ENCODE measurements at places on chromosomes 12 and 14.
A peak's percentile ranks its signal among the peaks of the same experiment; 100 is the strongest.

GRCh38 chr14:22178333-22178839, 410.6 kb downstream of the DAD1 start:
- no peak for DNase-seq

DNA sequence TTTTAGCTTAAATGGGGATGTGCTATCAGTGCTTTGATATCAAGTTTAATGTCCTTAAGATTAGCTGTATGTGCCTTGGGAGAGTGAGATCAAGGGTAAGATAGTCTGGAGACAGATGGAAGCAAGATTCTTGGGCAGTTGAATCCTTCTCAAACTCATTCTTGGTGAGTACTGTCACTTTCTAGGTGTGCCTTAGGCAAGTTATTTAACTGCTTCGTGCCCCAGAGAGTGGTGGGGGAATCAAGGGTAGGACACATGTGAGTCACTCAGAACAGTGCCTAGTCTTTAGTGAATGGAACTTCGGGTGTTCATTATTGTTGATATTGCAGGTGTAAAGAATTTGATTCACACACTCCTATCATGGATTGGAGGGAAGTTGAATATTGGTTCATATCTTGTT, 803.7 kb downstream of the DIO2 start:
- DNase-seq, result no peak

DNA sequence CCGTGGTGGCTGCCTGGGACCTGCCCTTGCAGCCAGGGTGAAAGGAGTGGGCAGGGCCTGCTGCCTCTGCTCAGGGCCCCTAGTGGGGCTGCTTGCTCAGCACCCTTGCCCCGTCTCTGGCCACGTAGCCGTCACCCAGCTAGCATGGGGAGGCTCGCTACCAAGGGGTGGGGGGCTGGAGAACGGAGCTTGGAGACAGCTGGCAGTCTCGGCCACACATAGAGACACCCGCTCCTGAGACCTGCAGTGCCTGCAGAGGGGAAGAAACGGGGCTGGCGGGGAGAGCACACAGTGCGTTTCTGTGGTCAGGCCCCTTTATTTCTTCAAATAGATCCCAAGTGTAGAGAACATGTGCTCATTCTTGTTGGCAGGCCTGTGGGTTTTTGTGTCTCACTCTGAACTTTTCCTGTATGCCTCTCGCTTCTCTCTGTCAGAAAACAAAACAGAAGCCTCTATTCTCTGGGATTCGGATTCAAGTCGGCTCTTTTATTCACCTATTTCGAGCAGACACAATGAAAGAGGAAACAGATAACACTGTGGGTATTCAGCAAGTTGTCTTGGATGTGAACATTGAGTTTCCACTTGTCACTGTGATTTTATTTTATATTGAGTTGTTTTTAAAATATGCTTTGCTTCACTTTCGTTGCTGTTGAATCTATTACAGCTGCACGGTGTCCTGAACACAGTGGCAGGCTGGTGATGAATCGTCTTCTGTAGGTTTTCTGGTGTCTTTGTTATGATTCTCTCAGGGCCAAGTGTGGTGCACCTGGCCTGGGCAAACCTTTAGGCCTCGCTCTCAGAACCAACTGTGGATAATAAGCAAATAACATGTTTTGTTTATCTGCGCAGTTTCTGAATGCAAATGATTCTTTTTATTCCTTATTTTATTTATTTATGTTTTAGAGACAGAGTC, 26.5 kb downstream of the PACS2 start:
- DNase-seq, result no peak

DNA sequence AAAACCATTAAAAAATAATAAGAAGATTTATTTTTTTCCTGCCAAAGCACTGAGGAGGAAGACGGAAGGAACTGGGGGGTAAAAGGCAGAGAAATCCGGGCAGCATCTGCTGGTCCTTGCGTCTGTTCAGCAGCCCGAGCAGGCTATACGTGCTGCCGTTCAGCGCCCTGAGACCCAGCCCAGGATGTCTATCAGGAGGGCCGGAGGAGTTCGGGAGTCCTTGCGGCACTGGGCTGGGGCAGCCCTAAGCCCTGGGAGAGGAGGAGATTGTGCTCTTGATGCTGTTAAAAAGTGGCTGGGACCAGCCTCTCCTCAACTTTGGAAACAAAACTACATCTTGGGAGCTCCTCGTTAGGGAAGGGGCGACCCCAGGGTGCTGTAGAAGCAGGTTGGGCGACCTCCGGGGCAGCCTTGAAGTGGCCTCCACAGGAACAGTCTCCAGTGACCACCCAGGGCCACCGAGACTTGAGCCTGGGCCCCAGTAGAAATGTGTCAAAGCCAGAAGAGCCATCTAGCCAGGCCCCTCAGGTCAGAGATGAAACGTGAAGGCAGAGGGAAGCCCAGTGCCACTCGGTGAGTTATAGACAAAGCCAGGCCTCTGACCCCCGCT, 14.3 kb downstream of the PGF start:
- no peak for DNase-seq

DNA sequence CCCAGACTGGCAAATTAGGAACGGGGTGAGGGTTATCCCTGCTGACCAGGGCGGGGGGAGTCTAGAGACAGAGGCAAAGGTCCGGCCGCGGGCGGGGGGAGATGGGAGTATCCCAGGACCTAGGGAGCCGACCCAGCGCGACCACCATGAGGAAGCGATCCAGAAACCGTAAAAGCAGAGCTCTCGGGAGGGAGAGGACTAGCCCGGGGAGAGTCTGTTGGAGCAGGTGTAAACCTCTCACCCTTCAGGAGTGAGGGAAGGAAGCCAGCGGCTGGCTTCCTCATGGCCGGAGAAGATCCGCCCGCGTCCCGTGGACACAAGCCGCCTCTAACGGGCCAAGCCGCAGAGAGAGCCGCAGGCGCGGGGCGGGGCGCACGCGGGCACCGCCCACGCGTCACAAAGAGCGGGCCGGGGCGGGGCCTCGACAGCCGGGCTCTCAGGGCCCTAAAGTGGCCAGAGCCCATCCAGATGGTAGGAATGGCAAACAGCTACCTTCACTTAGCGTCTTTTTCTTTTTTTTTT, at the start of gene ACRBP:
TSS of gene ACRBP (minus strand) at position 350 of the 522 bp plus-strand sequence. CDS start at position 284, 66 bp downstream.
- DNase-seq, result no peak

GRCh38 chr12:89129167-89129870, 223.0 kb downstream of the DUSP6 start:
- DNase-seq, result no peak

GRCh38 chr12:56158926-56159461, 835 bp downstream of the MYL6 start:
- DNase-seq, result no peak

- DNase-seq, result no peak
These were observed 123.2 kb downstream of the FGD4 start for GRCh38 chr12:32522331-32523221.

- no peak for DNase-seq
These were observed 7.9 kb downstream of the EMP1 start for GRCh38 chr12:13204428-13204827.

GRCh38 chr12:119989731-119990381, 820 bp downstream of the BICDL1 start:
- peak; percentile 62 for DNase-seq

DNA sequence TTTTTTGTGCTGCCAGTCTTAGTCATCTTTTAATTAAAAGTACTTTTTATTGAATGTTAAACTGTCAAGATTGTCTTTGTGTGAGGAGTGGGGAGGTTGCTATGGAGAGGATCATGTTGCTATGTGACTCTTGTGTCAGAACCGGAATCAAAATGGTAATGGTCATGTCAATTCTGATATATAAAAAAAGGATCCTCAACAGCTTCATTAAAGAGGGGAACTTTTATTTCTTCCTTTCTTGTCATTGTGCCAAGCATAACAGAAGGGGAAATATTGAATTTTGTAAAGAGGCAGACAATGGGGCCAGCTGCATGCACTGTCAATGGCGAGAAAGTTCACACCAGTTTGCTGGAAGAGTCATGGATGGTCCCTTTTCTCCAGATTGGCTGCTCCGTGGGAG, 564.8 kb downstream of the VRK1 start:
- DNase-seq, result no peak

- no peak for DNase-seq
These were observed 74.6 kb downstream of the PPP2R5C start for GRCh38 chr14:101836135-101836534.

DNA sequence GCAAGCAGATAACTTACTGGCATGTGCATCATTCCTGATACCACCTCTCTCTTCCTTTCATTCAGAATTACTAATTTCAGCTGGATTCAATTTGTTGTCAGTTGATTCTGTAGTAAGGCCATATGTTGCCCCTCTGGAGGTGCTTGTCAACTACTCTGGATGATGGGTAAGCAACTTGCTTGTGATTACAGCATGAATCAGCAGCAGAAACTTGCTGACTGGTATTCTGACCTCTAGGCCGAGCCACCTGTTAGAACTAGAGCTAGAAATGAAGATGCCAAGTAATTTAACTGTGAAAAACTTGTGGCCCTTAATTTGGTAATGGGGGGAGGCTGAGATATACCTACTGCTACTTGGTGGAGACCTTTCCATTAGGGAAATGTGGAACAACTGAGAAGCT, 5.1 kb downstream of the RNF10 start:
- DNase-seq, result no peak

DNA sequence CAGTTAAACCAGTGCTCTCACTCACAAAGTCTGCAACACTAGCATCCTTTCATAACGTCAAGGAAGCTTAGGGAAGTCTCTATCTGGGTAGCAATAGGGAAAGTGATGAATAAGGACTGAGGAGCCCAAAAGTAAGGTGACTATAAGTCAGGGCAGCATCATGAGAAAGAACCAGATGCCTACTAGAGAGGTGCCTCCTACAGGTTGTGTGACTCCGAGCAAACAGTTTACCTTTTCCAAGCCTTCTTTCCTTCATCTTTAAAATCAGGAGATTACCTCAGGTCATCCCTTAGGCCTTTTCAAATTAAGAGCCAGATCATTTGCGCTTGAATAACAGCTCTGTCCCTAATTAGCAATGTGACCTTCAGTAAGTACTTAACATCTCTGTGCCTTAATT, 40.2 kb downstream of the RTN1 start:
- DNase-seq, result no peak

DNA sequence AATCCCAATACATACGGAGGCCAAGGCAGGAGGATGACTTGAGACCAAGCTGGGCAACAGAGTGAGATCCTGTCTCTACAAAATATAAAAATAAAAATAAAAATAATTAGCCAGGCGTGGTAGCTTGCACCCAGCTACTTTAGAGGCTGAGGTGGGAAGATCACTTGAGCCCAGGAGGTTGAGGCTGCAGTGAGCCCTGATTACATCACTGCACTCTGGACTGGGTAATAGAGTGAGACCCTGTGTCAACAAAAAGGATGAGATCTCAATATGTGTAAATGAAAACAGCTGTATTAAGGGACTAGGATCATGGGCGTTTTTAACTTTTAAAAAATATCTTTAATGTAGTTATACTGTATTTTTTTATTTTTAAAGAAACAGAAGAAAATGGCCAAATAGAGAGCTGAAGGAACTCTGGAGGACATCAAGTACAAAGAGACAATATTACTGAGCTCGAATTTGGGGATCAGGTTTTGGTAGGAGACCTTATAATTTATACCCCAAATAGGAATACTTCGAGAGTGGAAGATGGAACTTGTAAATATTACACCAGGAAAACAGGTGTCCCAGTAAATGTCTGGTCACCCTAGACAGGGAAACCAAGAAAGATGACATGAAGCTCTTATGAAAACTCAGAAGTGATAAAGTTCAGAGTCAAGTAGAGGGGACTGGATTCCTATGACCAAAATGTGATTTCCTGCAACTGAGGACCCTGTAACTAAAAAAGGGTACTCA, 13.1 kb downstream of the BATF start:
- no peak for DNase-seq

GRCh38 chr14:79044894-79045624, 874.9 kb downstream of the NRXN3 start:
- DNase-seq, result no peak

DNA sequence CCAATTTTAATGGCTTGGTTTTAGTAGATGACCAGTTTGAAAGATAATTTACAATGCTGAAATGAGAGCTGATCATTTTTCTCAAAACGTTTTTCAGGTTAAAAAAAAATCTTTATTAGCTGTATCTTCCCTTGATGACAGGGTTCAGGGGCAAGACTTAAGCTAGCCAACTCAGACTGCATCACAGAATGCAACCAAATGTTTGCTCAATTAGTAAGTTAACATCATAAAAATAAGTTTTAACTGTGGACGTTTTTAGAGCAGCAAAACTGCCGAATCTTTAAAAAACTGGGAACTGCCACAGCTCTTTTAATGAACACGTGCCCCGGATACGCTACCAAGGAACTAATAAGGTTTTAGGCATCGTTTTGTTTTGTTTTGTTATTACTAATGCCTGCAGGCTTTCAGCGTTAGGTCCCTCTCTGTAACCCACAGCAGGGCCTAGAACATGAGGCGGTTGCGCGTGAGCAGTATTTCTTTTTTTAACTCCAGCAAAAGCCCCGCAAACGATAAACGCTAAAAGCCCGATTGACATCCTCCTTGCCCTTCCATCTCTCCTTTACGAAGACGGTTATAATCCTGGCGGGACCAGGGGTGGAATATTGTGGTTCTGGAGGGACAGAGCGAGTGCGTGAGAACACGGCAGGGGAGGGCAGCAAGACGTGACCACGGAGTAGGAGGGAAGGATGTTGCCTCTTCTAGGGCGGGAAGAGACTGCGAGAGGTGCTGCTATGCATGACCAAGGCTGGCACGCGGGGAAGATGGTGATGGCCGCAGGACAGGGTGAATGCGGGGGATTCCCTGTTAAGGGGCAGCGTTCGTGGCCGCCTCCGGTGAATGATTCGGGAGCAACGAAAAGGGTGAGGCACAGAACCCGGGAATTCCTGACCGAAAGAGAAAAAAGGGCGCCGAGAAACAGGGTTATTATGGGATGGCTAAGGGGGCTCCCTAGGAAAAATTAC, 652 bp downstream of the SUPT16H start:
- DNase-seq, result peak; percentile 24

- DNase-seq, result no peak
These were observed 56.1 kb downstream of the ESR2 start for GRCh38 chr14:64238049-64238448.

GRCh38 chr14:71362282-71362681, 455.0 kb downstream of the PCNX1 start:
- DNase-seq, result no peak

DNA sequence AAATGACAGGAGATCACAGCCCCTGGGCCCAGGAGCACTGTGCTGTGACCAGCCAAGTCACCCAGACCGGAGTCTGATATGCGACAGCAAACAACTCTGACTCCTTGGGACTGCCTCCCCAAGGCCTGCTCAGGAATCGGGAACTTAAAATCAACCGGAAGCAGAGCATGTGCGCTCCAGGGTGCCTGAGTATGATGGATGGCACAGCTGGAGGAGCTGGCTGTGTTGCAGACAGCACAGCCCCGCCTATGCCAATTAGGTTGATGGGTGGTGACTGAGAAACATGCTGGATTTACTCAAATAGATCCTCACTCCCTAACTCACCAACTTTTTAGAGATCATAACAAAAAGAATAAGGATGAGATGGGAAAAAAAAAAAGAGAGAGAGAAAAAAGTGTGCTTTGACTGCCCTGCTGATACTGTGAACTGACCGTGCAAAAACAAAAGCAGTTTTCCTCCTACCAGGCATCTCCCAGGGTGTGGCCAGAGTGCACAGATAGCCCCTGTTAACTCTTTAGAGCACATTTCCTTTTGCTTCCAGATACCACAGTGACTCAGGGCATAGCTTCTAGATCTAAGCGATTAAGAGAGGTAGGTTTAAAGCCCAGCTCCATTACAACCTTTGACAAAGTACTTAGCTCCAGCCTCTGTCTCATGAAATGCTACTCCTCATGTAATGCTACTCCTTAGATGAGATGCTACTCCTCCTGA, 27.4 kb upstream of the STON2 start:
- DNase-seq, result no peak

Measured in activated CD4-positive, alpha-beta T cell treated with anti-CD3 and anti-CD28 coated beads, Interleukin-2, amount 50 U/mL, for 1 hour (primary cell).